ENCODE measurements at places on chromosomes 12 and 14.

DNA sequence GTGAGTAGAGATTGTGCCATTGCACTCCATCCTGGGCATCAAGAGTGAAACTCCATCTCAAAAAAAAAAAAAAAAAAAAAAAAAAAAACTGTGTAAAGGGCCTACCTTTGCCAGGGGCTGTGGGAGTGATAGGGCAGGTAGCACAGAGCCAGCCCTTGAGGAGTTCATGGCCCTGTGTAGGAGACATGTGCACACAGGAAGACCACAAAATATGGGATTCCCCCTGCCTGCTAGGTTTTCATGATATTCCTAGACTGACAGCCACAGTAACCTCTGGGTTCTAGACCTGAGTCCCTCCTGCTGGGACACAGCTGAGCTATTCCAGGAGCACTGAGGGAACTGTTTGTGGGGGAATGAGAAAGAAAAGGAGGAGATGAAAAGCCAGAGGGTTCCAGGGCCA, 8.3 kb upstream of the SPTSSA start:
- DNase-seq = no peak

GRCh38 chr12:4579305-4580102, 17.5 kb downstream of the DYRK4 start:
- no peak for DNase-seq

DNA sequence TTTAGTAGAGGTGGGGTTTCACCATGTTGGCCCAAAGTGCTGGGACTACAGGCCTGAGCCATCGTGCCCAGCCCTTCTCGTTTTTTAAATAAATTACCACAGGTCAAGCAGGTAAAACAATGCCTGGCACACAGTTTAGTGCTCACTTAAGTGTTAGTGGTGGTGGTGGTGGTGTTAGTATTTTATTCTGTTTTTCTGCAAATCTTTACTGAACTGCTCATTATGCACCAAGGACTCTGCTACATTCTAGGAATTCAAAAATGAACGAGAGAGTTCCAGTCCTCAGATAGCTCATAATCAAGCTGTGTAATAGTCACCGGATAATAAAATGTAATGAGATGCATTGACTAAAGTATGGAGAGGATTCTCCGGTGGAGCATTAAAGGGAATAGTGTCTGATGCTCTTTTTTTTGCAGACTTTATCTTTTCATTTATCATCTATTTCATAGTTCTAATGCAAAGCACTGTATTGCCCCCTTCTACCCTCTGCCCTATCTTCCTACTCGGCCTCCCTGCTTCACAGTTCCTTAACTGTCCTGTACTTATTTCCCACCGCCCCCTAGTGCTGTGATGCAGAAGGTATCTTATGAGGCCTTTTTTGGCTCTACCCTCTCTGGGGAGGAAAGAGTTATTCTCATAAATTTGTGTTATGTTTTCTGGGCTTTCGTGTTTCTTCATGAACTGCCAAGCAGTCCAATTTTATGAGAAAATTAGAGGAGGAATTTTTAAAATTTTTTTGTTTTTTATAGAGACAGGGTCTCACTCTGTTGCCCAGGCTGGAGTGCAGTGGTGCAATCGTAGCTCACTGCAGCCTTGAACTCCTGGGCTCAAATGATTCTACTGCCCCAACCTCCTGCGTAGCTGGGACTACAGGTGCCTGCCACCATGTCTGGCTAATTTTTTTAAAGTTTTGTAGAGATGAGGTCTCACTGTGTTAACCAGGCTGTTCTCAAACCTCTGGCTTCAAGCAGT, 1.0 kb downstream of the ITFG2 start:
- DNase-seq = peak; percentile 46

GRCh38 chr14:75626396-75626795, 34.3 kb downstream of the ERG28 start:
- no peak for DNase-seq

- DNase-seq = no peak
These were observed 11.1 kb upstream of the SLC6A12 start for GRCh38 chr12:225012-225411.

Measured in CD14-positive monocyte (primary cell).